Activated CD8-positive, alpha-beta memory T cell treated with anti-CD3 and anti-CD28 coated beads, Interleukin-2, amount 50 U/mL, for 4 hours (primary cell): ENCODE measurements at places on chromosomes 1 and 21.

DNA sequence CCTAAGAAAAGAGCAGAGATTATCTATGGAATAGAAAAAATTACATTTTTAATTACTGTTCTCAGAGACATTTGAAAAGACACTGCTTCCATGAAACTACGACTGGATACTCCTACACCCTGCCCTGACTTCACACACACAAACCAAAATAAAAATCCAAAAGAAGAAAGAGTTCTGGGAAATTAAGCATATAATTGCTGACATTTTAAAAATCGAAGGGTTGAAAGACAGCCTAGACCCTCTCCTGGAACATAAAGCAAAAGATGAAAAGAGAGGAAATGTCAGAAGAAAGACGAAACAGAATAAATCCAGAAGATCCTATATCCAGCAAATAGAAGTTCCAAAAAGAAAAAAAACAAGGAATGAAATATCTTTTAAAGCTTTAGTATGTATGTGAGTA lies 32.8 kb upstream of the EEIG2 start:
- no peak for DNase-seq

DNA sequence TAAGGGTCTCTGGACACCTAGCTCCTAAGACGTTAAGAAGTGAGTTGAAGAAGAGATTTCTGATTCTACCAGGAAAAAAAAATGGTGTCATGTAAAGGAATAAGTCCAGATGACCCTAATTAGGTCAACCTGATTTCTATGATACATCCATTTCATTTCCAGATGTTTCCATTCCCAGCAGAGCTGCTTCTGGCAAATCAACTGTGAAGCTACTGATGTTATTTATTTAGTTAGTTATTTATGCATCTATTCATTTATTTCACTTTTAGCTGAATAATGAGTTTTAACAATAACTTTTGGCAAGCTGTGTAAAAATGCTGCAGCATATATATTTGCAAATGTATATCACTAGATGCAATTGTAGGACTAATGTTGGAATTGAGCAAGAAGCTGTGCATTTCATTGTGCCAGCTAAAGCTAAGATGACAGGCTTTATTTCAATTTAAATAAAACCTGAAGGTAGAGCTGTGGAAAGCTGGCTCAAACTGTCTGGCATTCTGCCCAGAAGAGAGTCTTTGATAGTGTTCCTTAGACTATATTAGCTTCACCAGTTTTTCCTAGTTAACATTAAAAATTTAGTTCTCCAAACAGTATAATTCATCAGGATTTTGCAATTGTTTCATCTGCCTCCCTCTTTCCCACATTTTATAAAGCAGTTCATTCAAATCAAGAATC lies 1164.4 kb upstream of the ADGRL4 start:
- no peak for DNase-seq

- DNase-seq, result no peak
Measured at GRCh38 chr1:182714546-182714945, 30.2 kb upstream of the RGS8 start.

- DNase-seq, result no peak
Measured at GRCh38 chr1:88802950-88803349, 88.4 kb downstream of the GTF2B start.

DNA sequence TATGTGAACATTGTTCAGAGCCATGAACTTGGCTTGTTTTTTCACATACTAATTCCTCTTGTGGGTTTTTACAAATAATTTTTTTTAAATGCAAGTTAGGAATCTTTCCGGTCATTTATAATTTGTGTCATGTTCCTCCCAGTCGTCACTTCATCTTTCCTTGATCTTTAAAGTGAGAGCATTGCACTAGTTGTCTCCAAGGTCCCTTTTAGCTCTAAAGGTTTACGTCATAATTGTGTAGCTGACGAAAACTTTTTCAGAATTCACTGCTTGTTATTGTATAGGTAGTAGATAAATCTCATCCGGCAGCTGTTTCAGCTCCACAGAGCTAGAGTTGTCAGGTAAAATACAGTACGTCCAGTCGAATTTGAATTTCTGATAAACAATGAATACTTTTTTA lies 33.6 kb downstream of the SOAT1 start:
- DNase-seq, result no peak

DNA sequence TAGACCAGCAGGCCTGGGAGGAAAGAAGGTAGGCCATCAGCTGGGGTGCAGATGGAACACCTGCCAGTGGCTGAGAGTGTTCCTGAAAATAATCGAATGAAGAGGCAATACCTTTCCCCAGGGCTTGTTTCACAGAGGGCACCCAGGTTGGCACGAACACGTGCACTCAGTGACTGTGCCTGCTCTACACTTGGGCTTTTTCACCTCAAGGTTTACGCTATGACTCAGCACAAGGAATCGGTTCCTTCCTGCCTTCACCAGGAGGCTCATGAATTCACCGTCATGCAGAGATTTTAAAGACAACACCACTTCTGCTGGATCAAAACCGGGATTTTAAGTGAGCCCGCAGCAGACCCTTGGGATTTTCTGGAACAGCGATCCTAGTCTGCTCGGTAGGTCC lies 118.5 kb upstream of the ADAR start:
- DNase-seq, result no peak

DNA sequence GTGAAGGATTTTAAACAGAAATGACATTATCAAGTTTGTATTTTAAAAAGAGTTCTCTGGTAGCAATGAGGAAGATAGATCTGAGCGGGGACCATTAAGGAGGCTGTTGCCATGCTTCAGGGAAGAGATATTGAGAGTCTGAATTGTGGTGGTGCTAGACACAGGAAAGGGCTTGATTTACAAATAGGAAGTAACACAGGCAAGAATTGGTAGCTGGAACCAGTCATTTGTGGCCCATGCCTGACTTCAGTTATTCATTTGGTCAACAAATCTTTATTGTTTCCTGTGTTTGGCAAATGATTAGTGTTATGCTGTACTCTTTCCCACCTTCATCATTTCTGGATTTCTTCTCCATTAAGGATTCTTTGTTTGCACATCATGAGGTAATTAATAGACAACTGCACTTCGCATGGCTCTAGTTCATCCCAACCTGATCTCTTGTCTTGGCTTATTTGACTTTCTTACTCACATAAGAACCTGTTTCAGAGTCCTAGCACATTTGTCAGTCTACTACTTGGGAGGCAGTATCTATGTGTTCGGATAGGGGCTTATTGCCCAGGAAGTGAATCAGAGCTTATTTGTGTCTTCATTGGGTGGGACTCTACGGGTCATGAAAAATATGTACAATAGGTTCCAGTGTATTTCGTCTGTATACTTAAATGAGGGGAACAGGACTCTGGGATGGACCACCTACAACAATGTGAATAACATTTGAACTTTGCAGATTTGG lies 32.3 kb downstream of the EEIG2 start:
- DNase-seq, result no peak

DNA sequence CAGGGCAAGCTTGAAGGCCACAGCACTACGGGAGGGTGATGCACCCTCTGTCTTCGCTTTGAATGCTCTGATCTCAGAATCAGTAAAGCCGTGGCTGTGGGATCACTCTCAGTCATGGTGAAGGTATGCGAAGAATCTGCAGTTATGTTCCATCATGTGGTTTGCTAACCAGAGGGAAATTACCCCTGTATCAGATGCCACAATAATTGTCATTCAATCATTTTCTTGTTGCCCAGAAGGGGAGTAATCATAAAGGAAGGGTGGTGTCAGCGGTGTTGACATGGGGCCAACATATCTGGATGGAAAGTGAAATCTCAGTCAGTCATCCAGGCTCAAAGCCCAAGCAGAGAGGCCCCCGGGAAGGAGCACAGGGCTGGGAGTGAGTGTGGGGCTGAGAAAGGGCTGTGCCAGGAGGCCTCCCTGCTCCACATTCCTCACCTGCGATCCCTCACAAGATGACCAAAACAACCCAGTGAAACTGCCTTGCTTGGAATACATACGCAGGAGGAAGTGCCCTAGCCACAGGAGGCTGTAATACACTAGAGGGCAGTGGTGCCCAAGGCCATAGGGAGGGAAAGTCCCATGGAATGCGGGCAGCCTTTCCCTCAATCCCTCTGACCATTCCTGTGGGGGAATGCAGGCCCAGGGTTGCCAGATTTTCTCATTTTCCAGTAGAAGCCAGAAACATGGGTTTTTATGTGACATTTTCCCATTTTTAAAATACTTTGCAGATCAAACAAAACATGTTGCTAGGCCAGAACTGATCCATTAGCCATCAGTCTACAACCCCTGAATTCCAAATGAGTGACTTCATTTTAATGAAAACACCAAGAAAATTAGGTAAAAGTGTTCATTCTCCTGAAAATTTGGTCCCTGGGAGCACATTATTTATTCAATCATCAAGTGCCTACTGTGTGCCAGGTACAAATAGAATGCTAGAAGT lies 95.7 kb upstream of the VANGL1 start:
- DNase-seq, result no peak
